ENCODE measurements at places on chromosomes 5 and 9.

- DNase-seq, result no peak
These were observed 93.5 kb downstream of the GLDC start for GRCh38 chr9:6552033-6552432.

GRCh38 chr9:36461323-36461722 is 61.3 kb upstream of the RNF38 start:
- no peak for DNase-seq

DNA sequence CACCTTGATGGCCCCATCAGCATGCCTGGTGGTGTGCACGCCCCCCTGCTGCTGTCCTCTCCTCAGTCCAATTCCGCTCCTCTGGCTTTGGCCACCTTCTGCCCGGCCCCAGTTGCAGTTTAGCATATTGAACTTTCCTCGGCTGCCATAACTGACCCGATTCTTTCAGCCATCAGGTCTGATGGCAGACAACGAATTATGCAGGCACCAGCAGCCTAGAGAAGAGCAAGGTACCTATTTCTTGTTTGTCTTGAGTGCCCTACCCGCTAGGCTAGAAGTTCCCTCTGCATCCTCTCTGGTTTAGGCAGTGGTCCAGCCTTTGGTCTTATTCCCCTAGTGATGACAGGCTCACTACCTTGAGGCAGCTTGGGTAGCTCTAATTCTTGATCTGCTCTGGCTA is 43.0 kb upstream of the SLC25A51 start:
- no peak for DNase-seq

- peak; percentile 23 for DNase-seq
These were observed 430 bp upstream of the MSH3 start for GRCh38 chr5:80654054-80654390.
